Ascending aorta (tissue), 2 donors: ENCODE measurements at places on chromosomes 11 and 22. TPM values are rescaled to one million over a fixed set of nuclear protein-coding genes. Genes with fewer than 3 reads are reported as not detected.
A peak's percentile ranks its signal among the peaks of the same experiment; 100 is the strongest.

DNA sequence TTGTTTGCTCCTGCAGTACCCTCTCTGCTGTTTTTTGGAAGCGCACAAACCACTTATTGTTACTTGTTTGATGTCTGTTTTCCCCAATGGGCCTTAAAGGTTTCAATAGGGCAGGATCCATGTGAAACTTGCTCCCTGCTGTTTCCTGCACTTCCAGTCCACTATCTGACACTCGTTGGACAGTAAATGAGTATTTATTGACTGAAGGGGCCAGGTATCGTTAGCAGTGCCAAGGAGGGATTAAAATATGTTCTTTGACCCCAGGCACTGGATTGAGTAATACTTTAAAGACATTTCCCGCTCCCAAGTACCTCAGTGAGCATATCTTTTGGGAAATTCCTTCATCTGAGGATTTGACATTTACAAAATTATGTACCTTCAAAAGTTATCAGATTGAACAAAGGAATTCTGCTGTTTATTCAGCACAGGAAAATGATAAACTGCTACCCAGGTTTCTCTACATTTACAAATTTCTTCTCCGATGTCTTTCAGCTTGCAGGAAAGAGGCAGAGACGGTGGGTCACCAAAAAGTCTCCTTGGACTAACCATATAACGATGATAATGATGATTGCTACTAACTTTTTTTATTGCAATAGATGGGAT, 23.3 kb upstream of the OR9Q2 start:
- no peak for DNase-seq

TBC1D10A gene
- total RNA-seq, result 107 TPM

GRCh38 chr22:49398646-49399045, 429.0 kb downstream of the BRD1 start:
- DNase-seq, result no peak

- no peak for DNase-seq
These were observed 4.3 kb upstream of the OSBPL5 start for GRCh38 chr11:3169255-3170043.

LUZP2 gene
- 0.11 TPM for total RNA-seq

DCDC1 gene
- total RNA-seq, result not detected

DNA sequence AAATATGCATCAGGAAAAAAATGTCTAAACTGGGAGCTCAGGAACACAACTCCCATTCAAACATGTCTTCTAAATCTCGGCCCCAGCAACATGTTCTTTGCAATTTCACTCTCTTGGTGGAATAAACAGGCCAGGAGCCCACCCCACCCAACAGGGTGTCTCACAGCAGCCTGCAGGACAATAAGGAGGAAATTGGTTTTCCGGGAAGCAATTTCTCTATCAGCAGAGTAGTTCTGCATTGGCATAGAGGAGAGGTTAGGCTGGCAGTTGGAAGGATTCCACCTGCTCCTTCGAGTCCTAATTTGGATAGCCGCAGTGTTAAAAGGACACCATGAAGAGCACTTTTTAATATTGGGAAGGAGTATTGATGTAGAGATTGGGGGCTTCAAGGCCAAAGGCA, 55.9 kb upstream of the BARX2 start:
- DNase-seq, result no peak

DNA sequence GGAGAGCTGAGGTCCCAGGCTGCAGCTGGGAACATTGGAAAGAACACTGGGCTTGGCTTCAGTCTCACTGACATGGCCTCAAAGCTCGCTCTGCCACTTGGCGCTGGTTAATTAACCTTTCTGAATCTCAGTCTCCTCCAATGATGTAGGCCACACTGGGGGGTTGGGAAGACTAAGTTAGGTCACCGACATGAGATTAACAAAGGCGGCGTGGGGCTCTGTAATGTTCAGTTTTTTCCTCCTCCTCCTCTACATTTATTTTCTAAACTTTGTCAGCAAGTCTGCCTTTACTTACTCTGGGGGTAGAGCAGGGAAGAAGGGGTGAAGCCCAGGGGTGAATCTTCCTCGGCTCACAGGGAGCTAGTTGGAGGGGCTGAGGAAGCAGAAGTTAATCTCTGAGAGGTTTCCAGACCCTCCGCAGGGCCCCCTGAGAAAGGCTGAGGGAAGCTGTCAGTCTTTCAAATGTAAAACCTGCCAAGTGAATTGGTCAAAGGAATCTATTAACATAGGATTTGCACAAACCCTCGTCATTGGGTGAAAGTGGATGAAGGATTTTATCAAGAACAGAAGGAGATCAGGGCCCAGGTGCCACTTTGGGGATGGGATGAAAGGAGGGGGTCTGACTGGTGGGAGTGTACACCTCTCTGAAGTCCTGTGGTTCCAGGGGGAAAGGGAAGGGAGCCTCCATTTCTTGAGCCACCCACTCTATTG, 32.1 kb upstream of the TENM4 start:
- no peak for DNase-seq

DNA sequence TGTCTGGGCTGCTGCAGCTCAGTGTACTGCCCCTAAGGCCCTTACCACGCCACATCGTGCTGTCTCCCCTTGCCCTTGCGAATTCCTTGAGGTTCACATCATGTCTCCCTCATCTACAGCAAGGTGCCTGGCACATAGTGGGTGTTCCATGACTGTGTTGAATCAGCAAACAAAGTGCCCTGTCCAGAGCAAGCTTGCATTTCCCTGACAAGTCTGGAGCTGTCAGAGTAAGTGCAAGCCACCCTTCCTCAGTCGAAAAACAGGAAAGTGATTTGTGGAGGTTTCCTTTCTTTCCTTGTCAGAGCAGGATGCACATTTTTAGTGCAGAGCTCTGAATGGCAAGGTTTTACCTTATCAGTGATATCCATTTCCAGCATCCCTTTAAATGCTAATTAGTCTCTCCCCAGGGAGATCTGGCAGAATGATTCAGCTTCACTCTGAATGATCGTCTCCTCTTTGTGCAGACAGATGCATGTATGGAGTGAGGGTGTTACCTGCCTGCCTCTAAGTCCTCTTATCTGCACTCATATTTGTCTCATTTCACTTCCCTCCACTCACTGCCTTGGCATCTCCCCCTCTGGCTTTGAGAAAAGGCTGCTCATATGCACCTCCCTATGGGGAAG, 331.2 kb downstream of the TMEM135 start:
- no peak for DNase-seq

HEPACAM gene
- not detected for total RNA-seq

DNA sequence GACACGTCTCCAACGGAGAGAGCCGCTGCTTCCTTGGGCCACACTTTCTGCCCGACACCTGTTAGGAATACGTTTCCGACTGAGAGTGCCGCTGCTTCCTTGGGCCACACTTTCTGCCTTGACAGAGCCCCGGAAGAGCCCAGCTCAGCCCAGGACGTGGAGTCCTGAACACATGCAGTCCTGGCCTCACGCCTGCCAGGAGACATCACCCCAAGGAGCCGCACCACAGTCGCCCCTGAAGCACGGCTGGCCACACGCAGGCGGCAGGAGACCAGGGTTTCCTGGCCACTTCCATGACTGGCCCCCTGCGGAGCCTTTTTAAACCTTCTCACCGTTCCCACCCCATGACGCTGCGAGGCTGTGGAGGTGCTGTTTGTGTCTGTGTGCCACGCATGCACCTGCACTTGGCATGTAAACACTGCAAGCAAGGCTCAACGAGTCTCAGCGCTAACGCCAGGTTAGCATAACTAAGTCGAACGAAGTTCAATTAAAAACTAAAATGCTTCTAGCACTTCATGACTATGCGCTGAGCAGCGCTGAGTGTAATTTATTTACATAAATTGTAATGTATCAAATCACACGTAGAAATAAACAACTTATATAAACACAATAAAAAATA, 8.8 kb downstream of the TOLLIP start:
- DNase-seq, result no peak

GRCh38 chr11:41878095-41878494, 418.6 kb upstream of the LRRC4C start:
- no peak for DNase-seq

DNA sequence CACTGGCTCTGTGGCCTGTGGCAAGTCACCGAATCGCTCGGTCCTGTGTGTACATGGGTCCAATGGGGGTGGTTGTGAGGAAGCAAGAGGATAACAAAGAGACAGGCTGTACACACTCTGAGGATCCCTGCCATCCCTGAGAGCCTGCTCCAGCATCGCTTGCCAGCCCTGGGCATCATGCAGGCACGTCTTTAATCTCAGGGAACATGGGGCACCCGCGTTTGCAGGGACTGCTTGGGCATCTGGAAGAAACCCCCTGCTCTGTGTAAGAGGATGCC, 1.3 kb upstream of the C1QTNF5 start:
- DNase-seq, result no peak

- peak; percentile 60 for DNase-seq
These were observed 22.2 kb downstream of the DKK3 start for GRCh38 chr11:11985954-11986949.
